ENCODE measurements at places on chromosomes 2 and 18.

- DNase-seq: no peak
These were observed 8.8 kb downstream of the ODC1 start for GRCh38 chr2:10439185-10439879.

DNA sequence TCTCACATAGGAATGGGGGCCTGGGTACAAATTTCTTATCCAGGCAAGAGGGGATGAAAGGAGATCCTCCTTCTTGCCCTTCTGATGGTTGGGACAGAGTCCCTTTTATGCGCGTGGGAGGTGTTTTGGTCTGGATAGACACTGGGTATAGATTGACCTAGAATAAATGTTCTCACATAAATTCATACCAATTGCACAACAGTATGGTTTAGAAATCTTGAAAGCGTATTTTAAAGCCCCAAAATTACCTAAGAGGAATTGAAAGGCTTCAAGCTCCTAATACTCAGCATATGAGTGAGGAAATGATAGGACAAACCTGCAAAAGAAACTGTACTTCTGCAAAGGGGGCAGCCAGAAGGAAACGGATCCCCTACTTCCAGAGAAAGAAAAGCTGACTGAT, 2.6 kb upstream of the BCL2 start:
- DNase-seq: no peak

GRCh38 chr2:66508484-66509071, 73.7 kb downstream of the MEIS1 start:
- DNase-seq: no peak

- peak; percentile 21 for DNase-seq
These were observed 117.6 kb downstream of the CAMKMT start for GRCh38 chr2:44479127-44479887.

DNA sequence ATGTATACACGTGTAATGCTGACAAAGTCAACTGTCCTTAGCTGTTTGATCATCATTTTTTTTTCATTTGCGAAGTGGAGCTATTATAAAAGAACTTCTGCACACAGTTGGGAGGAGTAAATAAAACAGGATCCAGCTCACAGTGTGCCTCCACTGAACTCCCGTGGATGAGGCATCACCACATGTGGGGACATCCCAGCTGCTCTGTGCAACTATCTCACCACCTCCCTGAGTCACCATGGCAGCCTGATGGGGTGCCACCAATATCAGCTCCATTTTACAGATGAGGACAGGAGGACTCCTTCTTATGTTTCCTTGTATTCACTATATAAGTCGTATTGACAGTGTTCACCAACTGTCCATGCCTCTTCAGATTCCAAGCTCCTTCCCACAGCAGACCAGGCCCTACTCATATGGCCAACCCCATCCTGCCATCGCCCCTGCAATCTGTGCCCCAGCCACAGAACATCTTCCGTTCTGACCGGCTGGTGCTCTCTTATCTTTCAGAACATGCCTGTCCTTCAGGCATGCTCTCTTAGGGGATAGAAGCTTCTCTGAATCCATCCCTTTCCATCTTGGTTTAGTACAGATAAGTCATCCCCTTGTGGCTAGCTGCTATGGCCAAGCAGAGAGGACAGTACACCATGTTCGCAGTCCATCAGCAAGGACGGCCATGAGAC, 288.1 kb downstream of the RNF144A start:
- DNase-seq: no peak

GRCh38 chr2:118940486-118941120, 1.4 kb upstream of the MARCO start:
- no peak for DNase-seq

GRCh38 chr2:52343706-52344266, 1311.9 kb upstream of the NRXN1 start:
- no peak for DNase-seq

DNA sequence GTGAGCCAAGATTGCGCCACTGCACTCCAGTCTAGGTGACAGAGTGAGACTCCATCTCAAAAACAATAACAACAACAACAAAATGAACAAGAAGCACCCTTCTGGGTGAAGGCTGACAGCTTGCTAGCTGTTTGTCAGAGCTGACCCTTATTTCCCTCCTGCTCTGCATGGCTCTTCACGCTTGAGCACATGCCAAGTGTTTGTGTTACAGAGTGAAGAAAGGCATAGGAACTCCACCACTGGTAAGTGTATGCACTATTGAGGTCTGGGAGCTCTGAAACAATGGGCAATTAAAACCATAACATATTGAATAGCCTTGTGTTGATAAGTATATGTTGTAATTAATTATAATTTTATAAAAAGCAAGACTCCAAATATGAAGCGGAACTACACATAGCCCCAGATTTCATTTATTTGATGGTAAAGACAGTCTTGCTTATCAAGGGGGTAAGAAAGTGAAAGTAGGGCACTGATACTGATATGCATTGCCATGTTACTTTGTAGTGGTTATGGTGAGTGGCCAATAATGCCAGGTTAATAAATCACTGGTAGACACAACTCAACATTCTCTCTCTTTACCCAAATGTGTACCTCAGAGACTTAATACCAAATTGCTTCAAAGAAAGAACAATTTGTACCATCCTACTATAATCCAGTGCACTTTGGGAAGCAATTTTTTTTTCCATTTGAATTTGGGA, 163.4 kb downstream of the VWC2L start:
- DNase-seq: no peak

DNA sequence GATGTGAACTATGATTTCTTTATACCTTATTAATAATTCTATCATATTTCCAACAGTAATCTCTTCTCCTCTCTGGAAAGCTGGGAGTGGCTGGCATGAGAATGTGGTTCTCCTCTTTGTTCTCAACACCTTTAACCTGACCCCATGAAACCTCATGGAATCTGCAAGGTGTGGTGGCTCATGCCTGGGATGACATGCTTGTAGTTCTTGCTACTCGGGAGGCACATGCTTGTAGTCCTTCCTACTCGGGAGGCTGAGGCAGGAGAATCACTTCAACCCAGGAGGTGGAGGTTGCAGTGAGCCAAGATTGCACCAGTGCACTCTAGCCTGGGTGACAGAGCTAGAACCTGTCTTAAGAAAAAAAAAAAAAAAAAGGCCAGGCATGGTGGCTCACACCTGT, 10.8 kb upstream of the CDCA7 start:
- DNase-seq: no peak

- DNase-seq: no peak
These were observed 54.6 kb downstream of the PRKCE start for GRCh38 chr2:45706033-45706432.

- DNase-seq: no peak
These were observed 177.7 kb upstream of the GULP1 start for GRCh38 chr2:188114014-188114413.

DNA sequence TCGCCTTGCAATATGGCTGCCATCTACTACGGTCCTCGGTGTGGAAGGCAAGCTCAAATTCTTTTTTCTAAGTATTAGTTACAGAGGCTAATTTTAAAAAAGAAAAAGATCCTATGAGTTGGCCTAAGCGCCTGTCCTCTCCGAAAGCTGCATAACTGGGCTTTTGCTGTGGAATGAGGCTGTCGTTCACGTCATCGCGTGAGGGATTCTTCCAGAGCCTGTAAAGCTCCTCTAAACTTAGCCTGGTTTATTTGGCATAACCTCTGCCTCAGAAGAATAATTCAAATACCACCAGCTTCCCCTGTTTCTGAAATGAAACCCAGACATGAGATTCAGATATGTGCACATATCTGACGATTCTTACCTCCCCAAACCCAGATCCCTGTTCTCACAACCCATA, 187.4 kb downstream of the DNER start:
- no peak for DNase-seq

DNA sequence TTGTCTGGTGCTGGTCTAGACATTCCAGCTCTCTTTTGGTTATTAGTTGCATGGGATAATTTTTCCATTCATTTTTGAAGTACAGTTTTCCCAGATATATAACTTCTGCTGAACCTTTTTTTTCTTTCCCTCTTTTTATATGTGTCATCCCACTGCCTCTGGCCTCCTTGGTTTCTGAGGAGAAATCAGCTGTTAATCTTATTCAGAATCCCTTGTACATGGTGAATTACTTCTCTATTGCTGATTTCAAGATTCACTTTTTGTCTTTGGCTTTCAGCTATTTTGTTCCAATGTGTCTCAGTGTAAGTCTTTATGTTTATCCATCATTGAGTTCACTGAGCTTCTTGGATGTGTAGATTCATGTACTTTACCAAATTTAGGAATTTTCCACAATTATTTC, 99.7 kb downstream of the ARHGEF4 start:
- DNase-seq: no peak

- no peak for DNase-seq
These were observed 419.9 kb downstream of the TGIF1 start for GRCh38 chr18:3869848-3870247.

- no peak for DNase-seq
These were observed 172.7 kb upstream of the SMAD7 start for GRCh38 chr18:49123431-49123830.

- no peak for DNase-seq
These were observed 115.5 kb downstream of the KCNF1 start for GRCh38 chr2:11027195-11027594.

DNA sequence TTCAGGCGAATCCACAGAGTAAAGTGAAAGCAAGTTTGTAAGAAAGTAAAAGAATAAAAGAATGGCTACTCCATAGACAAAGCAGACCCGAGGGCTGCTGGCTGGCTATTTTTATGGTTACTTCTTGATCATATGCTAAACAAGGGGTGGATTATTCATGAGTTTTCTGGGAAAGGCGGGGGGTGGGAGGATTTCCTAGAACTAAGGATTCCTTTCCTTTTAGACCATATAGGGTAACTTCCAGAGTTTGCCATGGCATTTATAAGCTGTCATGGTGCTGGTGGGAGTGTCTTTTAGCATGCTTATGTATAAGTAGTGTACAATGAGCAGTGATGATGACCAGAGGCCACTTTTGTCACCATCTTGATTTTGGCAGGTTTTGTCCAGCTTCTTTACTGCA, 59.8 kb downstream of the SLC4A3 start:
- no peak for DNase-seq
